Cardiac septum (tissue), 1 donor: ENCODE measurements at places on chromosomes 3 and 15.

DNA sequence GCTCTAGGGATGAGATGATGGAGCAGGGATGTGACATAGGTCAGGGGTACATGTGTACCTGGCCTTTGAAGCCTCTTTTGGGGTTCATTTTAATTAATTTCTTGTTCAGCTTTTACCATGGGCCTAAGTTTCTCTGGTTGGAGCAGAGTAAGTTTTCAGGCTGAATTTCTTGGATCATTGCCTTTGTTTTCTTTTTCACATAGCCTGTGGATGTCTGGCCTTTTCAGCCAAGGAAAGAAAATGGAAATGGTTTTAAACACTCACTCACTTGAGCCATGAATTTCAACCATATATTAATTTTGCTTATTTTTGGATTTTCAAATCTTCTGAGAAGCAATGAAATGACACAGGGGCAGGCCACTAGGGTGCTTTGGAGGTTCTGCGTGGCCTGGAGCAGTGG lies 30.2 kb downstream of the CACNA1D start:
- no peak for DNase-seq

DNA sequence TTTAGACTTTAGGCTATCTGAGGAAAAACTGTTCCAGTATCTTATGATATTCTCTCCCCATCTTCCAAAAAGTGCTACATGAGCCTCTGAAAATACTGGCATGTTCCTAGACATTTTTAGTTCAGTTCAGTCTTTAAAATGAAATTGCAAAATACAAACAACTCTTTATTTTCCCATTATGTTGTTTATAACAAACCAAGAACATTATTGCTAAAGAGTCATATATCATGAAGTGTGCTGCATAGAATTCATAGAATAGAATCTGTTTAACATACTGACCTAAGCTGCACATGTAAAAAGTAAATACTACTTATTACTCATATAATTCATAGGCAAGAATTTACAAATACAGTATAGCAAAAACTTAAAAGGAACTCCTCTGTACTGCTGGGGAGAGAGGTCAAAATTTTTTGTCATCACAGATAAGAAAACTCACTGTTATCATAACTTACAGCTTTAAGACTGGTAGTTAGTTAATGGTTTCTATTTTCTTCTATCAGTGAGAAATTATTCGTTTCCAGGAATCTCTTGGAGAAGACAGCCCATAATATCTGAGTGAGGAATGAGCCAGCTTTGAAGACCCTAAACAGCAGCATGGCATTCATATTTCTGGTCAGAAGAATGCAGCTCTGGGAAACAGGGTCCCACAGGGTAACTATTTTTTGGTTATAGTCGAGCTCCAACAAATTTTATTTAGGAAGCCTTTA lies 32.2 kb downstream of the FILIP1L start:
- no peak for DNase-seq

GRCh38 chr3:98341758-98342157 lies 11.9 kb upstream of the OR5K4 start:
- DNase-seq, result no peak

- DNase-seq, result no peak
These were observed 98.6 kb downstream of the FBLN2 start for GRCh38 chr3:13647298-13648059.

DNA sequence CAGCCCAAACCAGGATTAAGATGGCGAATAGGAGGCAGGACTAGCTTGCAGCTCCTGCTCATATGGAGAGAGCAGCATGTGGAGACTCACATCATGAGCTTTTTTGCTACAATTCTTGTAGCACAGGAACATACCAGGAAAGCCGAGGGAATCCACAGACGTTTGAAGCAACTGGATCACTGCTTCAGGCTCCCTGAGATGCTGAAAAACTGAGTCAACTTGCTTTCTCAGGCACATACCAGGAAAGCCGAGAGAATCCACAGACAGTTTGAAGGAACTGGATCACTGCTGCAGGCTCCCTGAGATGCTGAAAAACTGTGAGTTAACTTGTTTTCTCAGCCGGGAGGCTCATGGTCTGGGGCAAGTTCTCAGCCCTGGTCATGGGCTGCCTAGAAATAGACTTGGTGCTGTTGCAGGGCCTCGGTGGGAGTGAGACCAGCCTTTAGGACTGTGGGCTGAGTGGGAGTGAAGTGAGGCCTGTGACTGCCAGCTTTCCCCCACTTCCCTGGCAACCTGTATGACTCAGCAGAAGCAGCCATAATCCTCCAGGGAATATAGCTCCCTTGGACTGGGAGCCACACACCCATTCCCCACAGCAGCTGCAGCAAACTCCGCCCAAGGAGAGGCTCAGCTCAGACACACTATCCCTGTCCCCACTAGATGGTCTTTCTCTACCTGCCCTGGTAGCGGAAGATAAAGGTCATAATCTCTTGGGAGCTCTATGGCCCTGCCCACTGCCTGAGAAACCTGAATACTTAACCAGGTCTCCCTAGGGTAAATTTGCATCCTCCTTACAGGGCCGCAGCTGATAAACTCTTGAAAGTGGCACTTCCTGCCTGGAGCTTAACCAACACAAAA lies 51.9 kb upstream of the PFN2 start:
- no peak for DNase-seq

GRCh38 chr3:76615719-76616118 lies 424.2 kb upstream of the ROBO2 start:
- no peak for DNase-seq
